ENCODE measurements at places on chromosomes 16 and 17.

GRCh38 chr16:57038166-57038565 is 48.8 kb downstream of the NLRC5 start:
- no peak for DNase-seq

GRCh38 chr17:68326681-68327080 is 35.4 kb downstream of the ARSG start:
- DNase-seq: no peak

GRCh38 chr17:68961214-68961882 is 6.2 kb upstream of the ABCA8 start:
- no peak for DNase-seq

- DNase-seq: no peak
These were observed 34.3 kb upstream of the ERCC4 start for GRCh38 chr16:13885700-13886099.

GRCh38 chr16:12195296-12195695 is 218.8 kb downstream of the SNX29 start:
- DNase-seq: no peak

DNA sequence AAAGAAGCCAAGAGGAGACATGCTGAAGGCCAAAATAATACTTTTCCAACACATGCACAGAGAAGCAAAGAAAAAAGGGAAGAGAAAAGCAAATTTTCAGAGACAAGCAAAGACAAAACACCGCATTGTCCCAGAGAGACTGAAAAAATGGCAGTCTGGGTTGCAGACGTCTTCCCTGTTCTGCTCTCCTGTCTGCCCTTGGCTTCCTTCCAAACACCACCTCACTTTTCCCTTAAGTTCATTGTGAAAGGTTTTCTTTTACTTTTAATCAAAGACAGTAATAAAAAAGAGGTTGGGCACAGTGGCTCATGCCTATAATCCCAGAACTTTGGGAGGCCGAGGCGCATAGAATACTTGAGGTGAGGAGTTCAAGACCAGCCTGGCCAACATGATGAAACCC is 21.2 kb upstream of the VAT1L start:
- DNase-seq: no peak

GRCh38 chr17:13825526-13826040 is 223.9 kb upstream of the HS3ST3A1 start:
- no peak for DNase-seq

DNA sequence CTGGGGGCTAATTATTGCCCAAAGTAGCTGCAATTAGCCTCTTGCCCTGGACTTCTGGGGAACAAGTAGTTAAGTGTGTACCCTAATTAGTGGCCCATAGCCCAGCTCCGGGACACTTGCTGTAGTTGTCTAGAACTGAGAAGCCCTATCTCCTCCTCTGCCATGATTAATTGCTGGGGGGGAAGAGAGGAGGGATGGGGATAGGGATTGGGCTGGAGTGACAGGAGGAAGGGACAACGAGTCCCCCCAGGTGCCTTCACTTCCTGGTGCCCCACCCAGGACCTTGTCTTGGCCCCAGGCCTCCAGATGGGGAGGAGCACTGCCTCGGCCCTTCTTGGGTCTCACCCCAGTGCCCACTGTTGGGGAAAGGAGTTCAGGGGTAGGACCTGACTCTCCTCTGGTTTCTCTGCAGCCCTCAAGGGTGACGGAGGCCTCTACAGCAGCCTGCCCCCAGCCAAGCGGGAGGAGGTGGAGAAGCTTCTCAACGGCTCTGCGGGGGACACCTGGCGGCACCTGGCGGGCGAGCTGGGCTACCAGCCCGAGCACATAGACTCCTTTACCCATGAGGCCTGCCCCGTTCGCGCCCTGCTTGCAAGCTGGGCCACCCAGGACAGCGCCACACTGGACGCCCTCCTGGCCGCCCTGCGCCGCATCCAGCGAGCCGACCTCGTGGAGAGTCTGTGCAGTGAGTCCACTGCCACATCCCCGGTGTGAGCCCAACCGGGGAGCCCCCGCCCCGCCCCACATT is 17.4 kb downstream of the NGFR start:
- DNase-seq: no peak

DNA sequence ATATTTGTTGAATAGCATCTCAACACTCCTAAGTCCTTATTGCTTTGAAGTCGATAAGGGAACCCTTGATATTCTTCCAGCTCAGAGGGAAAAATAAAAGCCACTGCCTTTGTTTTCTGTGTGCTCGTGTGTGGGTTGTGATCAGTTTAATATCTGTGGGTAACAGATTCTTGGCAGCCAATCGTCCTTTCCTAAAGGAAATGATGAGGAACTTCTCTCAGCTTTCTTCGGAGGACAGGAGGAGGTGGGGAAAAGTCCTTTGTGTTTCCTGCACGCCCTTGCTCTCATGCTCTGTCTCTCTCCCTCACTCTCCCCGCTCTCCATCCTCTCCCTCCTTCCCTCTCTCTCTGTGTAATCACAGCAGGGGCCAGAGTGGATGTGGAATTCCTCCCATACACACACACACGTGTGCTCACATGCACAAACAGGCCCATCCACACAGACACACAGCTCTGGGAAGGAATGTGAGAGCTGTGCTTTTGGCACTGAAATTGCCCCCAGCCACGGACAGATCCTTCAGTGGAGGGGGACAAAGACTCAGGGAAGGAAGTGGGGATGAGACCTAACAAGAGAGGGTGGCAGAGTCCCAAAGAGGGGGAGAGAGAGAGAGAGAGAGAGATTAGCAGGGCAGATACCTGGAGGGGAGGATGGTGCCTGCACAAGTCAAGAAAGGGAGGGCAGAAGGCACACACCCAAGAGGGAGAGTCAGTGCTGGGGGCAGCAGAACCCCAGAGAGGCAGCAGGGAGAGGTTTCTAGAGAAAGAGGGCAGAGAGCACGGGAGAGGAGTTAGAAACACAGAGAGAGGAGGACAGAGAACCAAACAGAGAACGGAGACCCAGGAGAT is 83.5 kb upstream of the PLCG2 start:
- DNase-seq: no peak

- no peak for DNase-seq
These were observed 148.3 kb downstream of the CDH8 start for GRCh38 chr16:61887903-61888302.

GRCh38 chr16:1534021-1535020 is 855 bp downstream of the TMEM204 start:
- no peak for DNase-seq

- DNase-seq: no peak
These were observed 5.1 kb downstream of the CALCOCO2 start for GRCh38 chr17:48835971-48836370.

GRCh38 chr17:41519501-41520224 is 973 bp upstream of the KRT15 start:
- DNase-seq: no peak

DNA sequence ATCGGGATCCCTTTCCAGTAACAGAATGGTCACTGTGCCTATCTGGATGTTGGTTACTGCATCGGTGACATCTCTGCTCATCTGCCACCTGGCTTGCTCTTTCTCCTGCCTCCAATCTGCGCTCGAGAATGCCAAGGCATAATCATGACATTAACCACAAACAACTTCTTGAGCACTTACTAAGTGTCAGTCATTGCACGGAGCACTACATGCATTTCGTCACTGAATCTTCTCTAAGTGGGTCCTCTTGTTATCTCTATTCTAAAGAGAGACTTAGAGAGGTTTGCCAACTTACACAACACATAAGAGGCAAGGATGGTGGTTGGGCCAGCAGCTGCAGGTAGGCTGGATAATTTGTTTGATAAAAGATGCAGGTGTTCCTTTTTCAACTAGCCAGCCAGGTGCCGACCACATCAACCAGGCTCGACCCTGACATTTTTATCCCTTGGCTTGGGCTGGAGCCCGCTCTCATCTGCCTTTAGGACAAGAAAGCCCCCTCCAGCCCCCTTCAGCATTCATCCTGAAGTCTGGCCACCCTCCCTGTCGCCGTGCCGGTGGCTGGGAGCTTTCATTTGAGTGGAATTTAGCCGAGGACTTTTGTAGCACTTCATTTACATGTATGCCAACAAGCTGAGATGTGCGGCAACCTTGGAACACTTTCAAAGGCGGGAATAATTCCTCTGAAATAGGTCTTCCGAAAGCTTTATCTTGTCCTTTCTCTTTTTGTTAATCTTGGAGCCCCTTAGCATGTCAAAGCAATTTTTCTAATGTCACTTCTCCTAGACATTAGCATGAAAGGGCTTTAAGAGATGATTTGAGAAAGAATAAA is 89.3 kb upstream of the NKD1 start:
- DNase-seq: no peak

- no peak for DNase-seq
These were observed 50.5 kb downstream of the GPR139 start for GRCh38 chr16:20023190-20023589.

DNA sequence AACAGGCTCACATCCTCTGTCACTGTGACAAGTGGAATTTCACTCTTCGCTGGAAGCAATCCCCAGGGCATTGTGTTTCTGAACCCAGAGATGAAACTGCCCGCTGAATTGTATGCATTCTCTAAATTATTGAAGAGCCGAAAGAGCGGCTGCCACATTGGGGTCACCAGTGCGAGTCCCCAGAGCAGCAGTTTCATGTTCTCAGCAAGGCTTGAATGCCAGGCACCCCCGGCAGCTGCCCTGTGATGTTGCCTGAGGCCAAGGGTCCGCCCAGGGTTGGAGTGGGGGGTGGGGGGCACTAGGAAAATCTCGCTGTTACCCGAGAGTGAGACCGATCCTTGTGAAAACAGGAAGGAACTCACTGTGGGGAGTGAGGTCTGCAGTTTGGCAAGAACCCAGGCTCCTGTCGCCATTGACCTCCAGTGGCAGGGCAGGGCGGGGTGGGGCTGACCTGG is 20.7 kb upstream of the BCAR1 start:
- DNase-seq: no peak

DNA sequence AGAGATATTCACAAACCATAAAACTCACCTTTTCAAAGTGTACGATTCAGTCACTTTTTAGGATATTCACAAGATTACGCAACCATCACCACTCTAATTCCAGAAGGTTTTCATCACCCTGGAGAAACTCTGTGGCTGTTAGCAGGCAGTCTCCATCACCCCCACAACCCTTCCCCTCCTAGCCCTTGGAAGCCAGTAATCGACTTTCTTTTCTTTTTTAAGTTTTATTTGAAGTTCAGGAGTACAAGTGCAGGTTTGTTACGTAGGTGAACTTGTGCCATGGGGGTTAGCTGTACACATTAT is 363.5 kb downstream of the CPPED1 start:
- no peak for DNase-seq

GRCh38 chr17:50210240-50211225 is 9.1 kb upstream of the COL1A1 start:
- DNase-seq: no peak

- no peak for DNase-seq
These were observed 37.7 kb downstream of the TMEM204 start for GRCh38 chr16:1571012-1571671.

- DNase-seq: no peak
These were observed 35.6 kb upstream of the ZNF750 start for GRCh38 chr17:82875407-82875856.

DNA sequence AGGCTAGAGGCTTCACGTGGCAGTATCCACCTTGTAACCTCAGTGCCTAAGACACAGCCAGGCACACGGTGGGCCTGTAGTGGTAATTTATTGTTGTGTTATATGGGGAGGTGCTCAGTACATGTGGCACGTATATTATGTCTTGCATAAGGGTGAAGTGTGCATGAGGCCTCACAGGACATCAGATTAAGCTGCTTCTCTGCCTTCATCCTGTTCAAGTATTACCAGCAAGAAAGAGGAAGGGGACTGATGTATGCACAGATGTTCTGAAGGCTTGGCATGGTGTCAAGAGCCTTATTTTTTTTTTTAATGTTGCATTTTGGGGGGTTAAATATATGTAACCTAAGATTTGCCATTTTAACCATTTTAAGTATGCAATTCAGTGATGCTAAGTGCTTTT is 71.6 kb downstream of the ABCC1 start:
- no peak for DNase-seq

GRCh38 chr17:34389126-34389750 is 26.2 kb upstream of the CCL1 start:
- DNase-seq: no peak

DNA sequence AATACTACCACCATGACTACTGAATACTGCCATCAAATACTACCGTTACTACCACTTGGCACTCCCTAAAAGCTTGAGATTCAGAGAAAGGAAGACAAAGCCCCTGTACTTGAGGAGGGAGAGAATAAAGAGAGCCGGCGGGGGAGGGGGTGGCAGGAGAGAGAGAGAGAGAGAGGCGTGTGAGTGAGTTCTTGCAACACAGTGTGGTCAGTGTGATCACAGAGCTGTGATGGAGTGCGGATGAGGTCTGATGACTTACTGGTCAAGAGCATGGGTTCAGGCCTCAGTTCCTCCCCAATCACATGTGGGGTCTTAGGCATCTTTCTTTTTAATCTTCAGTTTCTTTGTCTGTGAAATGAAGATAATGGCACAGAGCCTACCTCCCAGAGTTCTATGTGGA is 19.2 kb downstream of the PRKCB start:
- no peak for DNase-seq

DNA sequence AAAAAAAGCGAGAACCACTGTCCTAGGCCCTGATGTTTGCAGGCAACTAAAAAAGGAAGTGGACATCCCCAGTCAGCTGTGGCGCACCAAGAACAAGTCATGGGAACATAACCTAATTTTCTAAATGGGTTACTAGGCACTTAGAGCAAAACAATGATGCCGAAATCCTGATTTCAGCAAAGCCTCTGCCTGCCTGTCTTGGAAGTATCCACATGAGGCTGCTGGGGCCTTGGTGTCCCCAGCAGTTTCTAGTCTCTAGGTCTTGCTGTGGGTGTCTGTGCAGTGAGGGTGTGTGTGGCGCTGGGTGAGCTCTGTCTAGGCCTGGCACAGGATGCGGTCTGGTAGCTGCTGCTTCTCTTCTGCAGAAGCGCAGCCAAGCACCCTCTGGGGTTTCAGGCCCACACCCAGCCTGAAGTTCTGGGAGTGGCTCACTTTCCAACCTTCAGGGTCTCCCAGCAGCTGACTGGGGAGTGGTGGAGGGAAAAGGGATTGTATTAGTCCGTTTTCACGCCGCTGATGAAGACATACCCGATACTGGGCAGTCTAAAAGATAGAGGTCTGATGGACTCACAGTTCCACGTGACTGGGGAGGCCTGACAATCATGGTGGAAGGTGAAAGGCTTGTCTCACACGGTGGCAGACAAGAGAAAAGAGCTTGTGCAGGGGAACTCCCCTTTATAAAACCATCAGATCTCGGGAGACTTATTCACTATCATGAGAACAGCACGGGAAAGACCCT is 21.1 kb downstream of the STH start:
- no peak for DNase-seq
